NCI-H1105 treated with DMSO at 0.1 percent for 48 hours (cell line): ENCODE measurements at places on chromosomes 3 and 15.

GRCh38 chr3:35042210-35042991, 596.9 kb upstream of the ARPP21 start:
- DNase-seq: peak; percentile 86

- DNase-seq: no peak
Measured at GRCh38 chr15:89221543-89221942, at the start of gene RLBP1. Gene RLBP1 (minus strand): TSS chr15:89221579. CDS start chr15:89218975, 2,604 bp downstream.

GRCh38 chr3:188092648-188093047, 61.3 kb upstream of the LPP start:
- DNase-seq: no peak

- DNase-seq: no peak
Measured at GRCh38 chr15:98813951-98814350, 165.6 kb downstream of the IGF1R start.

- peak; percentile 64 for DNase-seq
Measured at GRCh38 chr3:139574026-139574947, 34.7 kb upstream of the RBP1 start.

- DNase-seq: no peak
Measured at GRCh38 chr3:125220727-125221429, 8.3 kb upstream of the SLC12A8 start.

DNA sequence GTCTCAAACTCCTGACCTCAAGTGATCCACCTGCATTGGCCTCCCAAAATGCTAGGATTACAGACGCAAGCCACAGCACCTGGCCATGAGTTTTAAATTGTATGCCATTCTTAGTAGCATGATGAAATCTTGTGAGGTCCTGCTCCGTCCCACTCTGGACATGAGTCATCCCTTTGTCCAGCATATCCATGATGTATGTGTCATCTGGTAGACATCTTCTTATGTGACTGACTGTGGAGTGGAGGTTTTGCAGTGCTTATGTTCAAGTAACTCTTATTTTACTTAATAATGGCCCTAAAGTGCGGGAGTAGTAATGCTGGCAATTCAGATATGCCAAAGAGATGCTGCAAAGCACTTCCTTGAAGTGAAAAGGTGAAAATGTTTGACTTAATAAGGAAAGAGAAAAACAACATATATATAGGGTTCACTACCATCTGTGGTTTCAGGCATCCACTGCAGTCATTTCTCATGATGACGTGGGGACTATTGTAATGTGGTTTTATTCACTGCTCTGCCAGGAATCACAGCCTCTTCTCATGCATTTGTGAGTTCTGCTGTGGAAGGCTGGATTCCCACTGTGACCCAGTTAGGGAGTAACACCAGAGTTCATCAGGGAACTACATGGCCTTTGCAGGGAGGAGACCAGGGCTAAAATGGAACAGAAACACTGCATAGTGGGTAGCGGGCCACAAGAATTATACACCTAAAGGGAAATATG, 204.6 kb upstream of the STRIT1 start:
- no peak for DNase-seq

DNA sequence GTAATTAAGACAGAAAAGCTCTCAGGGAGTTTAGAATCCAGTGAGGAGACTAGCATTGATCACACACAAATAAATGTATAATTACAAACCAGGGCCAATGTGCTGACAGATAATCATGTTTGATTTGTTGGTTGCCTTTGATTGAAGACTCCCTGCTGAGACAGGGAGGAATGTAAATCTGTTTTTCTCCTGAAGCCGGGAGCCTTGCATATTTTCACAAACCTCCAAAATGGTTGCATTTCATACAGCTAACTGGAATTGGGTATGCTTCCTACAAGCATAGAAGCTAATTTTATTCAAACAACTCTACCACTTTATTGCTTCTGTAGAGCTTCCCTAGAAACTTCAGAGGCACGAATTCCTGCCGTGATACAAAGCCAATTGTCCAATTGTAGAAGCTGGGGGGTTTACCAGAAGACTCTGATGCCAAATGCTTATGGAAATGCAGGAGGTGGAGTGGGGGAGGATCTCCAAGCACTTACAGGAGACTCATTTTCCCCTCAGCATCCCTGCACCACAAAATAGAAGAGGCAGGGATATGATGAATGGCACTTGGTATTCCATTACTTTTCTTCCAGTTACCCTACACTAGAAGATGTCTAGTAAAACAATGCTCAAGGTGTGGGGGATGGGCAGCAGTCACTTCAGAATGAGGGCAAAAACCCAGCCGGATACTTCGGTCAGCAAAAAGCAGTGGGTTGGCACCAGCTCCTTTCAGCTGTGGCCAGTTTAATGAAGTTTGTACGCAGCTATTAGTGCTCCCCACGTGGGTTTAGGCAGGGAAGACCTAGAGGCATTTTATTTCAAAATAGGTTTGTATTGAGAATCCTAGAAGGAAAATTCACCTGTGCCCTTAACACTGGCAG, 11.4 kb upstream of the MEX3B start:
- no peak for DNase-seq

DNA sequence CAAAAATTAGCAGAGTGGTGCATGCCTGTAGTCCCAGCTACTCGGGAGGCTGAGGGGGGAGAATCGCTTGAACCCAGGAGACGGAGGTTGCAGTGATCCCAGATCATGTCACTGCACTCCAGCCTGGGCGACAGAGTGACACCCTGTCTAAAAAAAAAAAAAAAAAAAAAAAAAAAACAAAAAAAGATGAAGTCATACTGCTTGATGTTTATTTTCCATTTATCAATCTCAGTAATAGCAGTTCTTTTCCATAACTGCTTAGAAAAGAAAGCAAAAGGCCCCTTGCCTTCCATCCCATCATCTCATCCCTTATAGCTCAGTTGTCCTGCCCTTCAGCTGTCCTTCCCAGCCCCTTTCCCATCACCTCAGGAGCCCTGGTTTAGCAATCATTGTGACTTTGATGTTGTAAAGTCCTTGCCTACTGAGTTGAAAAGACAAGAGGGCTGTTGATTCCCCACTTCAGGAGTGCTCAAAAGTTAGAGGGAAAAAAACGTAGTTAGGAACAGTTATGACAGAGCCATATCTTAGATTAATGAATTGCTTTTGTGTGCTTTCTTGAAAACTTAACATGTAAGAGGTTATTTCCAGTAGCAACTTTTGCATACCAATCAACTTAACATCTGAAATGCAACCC, 18.0 kb upstream of the THRB start:
- no peak for DNase-seq

DNA sequence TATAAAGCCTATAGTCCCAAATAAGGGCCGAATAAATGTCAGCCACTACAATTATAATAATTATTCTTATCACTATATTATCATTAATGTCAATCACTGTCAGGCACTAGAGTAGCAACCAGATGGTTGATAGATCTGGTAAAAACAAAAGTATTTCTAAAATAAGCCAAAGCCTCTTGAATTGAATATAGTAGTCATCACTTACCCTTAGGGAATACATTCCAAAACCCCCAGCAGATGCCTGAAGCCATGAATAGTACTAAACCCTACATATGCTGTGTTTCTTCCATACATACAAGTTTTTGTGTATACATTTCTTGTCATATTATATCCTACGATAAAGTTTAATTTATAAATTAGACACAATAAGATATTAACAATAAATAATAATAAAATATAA, 59.1 kb downstream of the LRRC3B start:
- DNase-seq: no peak

DNA sequence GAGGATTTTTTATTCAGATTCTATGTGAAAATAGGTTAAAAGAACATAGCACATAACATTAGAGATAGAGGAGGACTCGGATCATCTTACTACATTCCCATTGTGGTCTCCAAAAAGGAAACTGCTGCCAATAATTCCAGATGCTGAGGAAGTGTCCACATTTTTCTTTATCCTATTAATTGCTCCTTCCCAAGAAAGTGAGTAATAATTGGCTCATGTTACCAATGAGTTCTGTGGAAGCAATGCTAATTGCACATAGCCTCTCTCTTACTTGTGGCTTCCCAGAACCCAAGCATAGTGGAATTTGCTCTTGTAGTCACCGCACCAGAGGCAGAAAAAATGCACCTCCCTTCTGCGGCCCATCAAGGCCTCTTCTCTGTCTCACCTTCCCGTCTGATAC, 208.4 kb downstream of the PLOD2 start:
- no peak for DNase-seq

GRCh38 chr3:30504939-30505338, 101.5 kb upstream of the TGFBR2 start:
- DNase-seq: no peak

GRCh38 chr3:104180906-104181305, 1185.8 kb upstream of the ALCAM start:
- DNase-seq: no peak

- DNase-seq: no peak
Measured at GRCh38 chr3:111858642-111859041, 423 bp upstream of the PHLDB2 start.

DNA sequence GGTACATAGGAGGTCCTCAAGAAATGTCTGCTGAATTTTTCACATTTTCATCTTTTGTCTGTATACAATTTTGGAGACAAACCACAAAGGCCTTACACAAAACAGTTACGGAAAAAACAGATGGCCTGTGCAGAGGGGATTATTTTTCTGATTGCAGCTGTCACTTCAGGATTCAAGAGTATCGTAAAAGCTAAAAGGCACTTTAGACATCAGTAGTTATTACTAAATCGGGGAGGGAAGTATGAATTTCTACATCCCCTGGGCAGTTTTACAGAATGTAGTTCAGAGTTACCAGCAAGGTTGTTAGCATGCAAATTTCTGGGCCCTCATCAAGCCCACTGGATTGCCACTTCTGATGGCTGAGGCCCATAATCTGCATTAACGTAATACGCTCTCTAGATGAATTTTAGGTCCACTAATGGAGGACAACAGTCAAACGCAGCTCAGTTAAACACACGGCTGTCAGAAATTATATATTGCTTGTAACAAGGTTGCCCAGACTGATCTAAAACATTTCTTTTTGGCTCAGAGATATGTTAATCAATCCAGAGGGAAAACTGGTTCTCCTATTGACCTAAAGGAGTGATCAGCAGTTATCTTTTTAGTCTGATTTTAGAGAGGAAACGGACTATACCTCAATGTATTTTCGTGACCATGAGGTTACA, 1.1 kb downstream of the RIOX2 start:
- peak; percentile 9 for DNase-seq

DNA sequence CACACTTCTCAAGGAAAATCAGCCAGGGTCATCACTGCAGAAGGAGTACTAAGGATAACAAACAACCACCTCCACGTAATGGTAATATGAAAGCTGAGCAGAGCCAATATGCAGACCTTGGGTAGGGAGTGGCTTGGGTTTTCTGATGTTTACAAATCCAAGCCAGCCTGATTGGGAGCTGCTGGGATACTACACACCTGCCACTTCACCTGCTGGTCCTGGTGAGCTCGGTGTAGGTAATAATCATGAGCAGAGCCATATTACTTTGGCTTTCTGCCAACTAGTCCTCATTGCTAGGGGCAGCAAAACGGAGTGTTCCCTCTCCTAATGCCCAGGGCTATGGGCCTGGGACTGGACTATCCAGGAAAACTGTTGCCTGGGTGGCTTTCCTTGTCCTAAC, 433.5 kb upstream of the PPP2R3A start:
- peak; percentile 100 for DNase-seq

- no peak for DNase-seq
Measured at GRCh38 chr3:13141991-13142412, 68.8 kb upstream of the IQSEC1 start.

DNA sequence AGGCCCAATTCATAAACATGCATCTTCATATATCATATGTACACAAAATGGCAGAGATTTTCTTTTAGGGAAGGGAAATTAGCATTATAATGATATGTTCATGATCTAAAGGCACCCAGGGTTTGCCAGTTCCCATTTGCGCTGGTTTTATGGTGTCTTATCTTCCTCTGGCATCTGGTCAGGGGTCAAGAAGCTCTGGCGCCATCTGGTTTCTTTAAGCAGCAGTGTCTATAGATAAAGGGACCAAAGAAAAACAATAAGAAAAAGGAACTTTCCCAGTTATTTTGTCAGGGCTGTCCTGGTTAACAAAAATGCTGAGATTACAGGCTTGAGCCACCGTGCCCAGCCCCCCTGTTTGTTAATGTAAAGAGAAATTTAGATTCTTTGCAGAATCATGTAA, 3.3 kb upstream of the DCP1A start:
- DNase-seq: no peak

- no peak for DNase-seq
Measured at GRCh38 chr15:81413851-81414250, 39.8 kb upstream of the TMC3 start.

DNA sequence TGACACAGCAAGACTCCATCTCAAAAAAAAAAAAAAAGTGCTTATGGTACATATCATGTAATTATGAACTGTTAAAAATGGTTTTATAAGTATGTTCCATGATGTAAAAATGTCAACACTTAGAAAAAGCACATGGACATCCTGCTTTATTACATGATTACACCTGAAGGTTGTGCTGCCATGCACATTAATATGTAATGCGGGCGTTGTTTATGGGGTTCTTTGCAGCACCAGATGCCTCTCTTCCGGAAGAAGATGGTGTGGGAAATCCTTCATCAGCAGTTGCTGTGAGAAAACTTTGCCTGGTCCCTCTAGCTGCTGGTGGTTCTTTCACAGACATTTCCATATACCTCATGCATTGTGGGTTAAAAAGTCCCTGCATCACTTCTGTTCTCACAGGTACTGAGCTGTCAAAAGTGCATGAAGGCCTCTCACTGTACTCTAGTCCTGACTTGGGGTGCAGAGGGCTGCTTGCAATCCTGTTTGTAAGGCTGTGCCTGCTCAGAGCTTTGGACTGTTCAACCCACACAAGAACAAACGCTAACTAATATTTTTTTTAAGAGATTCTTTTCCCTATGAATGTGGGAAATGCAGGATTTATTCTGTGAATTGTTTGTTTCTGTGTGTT, 43.6 kb downstream of the SENP2 start:
- DNase-seq: no peak

DNA sequence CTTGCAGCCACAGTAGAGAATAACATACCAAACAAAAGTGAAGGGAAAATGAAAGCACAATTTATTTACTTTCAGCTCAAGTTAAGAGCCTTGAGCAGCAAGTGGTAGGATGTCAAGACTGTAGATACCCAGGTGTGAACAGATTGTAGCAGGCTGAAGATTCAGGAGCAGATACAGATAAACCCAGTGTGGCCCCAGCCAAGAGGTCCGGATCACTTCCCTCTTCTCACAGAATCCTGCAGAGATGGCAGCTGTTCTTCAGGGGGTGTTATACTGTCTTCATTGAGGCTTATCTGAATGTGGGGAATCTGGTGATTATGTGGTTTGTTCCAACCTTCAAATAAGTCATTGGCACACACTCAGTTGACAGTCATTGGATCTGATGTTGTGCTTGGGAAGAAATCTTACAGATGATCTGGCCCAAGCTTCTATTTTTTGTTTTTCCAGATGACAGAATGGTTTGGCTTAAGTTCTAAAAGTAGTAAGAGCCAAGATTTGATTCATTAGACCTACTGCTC, 2.2 kb downstream of the STARD9 start:
- no peak for DNase-seq
